ENCODE measurements at places on chromosomes 5 and 9.

DNA sequence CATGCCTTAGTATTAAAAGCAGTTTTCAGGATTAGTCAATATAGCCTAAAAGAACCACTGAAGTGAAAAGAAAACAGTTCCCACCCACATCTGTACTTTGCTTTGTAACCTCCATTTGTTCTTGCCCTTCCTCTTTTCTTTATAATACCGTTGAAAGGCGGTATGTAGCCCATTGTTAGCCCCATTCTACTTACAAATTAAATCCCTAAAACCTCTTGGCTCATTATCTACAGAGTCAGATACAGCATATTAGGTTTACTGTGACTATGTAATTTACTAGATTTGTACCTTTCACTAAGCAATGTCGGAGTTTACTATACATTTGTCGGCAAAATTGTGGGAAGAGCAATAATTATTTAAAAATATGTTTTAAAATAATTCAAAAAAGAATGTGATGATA lies 17.3 kb downstream of the ALDH1A1 start:
- no peak for DNase-seq

DNA sequence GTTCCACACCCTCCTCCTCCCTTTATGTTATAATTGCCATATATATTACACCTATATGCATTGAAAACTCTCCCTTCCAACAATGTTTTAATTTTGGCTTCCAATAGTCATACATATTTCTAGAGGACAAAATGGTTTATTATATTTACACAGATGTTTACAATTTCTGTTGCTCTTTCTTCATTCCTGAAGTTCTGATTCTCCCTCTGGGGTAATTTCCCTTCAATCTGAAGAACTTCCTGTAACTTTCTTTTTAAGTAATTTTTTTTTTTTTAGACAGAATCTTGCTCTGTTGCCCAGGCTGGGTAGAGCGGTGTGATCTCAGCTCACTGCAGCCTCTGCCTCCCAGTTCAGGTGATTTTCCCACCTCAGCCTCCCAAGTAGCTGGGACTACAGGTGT lies 173.0 kb upstream of the MAP1B start:
- no peak for DNase-seq

DNA sequence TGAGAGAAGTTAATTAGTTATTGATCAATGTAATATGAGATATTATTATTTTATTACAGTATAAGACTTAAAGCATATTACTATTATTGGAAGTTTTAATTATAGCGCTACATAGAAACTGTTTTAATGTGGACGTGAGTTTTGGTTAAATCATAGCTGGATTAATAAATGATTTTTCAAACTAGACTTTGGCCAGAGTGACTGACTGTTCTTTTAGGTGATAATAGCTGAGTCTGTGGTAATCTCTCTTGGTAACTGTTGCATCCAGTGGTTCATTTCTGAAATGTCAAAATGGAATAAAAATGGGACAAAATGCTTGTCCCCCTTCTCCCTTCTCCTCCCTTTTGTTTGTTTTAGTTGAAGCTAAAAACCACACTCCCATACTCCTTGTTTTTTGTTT lies 28.1 kb downstream of the ANKHD1 start:
- no peak for DNase-seq

GRCh38 chr5:129063483-129064113 lies 31.0 kb upstream of the ISOC1 start:
- no peak for DNase-seq

- no peak for DNase-seq
Observed at GRCh38 chr5:160524827-160525226, 103.2 kb downstream of the PTTG1 start.

DNA sequence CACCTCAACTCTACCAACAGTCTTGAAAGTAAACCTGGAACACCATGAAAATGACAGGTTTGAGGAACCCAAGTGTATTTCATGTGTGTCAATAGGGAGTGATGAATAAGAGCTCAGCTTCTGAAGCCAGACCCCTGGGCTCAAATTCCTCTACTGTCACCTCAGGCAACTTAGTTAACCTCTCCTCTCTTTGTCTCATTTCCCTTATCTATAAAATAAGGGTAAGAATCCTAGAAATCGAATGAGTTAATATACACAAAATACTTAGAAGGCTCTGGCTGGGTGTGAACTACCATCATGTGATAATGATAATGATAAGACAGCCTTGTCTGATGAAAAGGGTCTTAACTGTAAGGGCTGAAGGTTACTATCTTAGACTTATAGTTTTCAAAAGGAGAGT lies 66.3 kb downstream of the PIP5K1B start:
- no peak for DNase-seq

GRCh38 chr9:125534971-125535701 lies 171.9 kb downstream of the MAPKAP1 start:
- DNase-seq: no peak

DNA sequence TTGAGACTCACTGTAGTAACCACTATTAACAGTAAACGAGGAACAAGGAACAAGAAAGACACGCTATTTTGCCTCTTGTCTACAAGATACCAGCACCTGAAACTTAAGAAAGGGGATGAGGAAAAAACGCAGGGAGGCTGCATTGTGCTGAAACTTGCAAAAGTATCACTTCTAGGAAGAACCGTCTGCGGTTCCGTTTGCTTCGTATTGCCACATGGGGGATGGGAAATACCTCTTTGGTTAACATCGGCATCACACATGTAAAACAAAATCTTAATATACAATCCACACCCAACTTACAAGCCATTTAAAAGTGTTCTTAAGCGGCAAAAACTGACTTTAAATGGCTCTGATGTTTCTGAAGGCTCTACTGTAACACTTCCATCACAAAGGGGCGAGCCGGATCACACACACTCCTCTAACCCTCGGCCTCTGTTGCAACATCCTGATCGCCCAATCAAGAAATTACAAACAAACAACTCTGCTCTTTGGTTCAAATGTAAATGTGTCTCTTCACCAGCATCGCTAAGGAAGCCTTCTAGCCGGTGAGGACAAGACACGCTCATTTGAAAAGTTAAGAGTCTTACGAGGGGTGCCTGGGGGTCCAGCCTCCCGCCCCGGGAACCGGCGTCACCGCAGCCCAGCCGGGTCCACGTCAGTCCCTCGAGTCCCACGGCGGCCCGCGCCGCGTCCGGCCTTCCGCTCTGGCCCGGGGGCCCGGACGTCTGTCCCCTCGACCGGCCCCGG lies 621 bp downstream of the SEC16A start:
- DNase-seq: no peak

GRCh38 chr9:21831841-21832509 lies 29.5 kb downstream of the MTAP start:
- no peak for DNase-seq

DNA sequence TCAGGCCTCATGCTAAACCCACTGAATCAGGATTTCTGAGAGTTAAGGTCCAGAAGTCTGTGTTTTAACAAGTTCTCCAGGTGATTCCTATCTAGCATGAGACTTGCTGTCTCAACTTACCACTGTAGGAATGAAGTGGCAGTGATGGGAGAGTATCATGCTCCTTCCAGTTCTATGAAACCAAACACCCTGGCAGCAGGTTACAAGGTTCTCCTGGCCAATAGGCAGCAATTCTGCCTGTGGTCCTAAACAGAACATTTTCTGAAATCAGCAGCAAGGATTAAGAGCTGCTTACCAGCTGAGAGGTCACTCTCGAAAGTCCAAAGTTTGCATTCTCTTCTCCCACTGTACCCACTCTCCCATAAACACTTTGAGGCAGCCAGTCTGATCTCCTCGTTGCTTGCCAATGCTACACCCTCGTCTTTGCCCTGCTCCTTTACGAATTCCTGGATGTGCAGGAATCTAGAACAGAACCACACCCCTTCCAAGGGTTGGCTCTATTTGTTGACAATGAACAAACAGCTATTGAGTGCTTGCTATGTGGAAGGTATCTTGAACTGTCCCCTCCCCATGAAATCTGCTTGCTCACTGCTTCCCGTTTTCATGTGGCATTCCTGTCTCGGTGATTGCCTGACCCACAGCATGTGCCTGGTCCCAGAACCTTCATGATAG lies 100.5 kb downstream of the TMEM174 start:
- no peak for DNase-seq
